ENCODE measurements at places on chromosomes 4 and X.

DNA sequence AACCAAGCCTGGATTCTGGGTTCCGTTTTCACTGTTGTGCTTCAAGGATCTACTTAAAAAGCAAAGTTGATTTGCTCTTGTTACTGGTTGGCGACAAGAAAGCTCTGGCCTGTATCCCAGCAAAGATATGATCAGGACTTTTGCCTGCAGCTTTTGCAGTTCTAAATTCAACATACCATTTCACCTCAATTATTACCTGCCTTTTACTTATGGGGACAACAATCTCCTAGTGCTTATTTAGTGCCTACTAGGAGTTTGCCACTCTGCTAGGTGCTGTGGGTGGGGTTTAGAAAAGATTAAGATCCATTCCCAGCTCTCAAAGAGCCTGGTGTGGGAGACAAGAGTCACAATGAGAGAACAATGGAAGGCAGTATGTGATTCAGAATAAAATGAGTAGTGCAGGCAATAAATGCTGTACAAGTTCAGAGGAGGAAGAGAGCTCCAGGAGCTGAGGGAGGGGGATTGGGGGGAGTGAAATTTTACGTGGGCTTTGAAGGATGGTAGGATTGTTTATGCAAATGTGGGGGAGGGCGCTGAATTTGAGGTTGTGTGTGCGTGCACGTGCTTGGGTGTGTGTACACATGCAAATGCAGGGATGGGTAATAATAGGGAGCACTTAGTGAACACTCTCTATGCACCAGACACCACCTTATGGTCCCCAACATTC, 5.0 kb upstream of the TMEM164 start:
- no peak for DNase-seq

GRCh38 chrX:23844502-23845138, 61.6 kb downstream of the SAT1 start:
- DNase-seq = no peak

DNA sequence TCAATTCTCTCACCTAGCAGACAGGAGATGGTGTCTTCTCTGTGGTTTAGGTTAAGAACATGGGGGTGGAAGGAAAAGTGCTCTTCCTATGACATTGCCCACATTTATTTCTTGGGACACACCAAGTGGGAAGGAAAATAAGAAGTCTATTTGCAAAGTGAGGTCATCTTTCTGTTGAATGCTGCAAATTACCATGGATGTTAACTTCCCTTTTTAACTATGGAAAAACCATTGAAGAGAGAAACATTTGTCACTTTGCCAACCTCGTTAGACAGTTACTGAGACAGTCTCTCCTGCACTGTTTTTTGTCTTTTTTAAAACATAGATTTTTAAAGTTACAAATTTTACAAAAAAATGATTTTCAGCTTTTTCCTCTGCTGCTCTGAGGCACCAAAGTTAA, 72.8 kb upstream of the BEND4 start:
- no peak for DNase-seq

DNA sequence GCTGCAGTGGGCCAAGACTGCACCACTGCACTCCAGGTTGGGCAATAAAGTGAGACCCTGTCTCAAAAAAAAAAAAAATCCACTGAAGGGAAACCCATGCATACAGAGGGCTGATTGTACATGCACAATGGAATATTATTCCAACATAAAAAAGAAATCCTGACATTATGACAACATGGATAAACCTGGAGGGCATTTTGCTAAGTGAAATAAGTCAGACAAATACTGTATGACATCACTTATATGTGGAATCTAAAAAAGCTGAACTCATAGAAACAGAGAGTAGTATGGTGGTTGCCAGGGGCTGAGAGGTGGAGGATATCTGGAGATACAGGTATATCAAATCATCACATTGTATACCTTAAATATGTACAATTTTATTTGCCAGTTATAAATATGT, 102.2 kb downstream of the PPEF1 start:
- DNase-seq = no peak

GRCh38 chrX:150489359-150490015, 78.9 kb upstream of the MTM1 start:
- DNase-seq = no peak

- DNase-seq = no peak
Measured at GRCh38 chrX:116318672-116319071, 117.7 kb upstream of the SLC6A14 start.

DNA sequence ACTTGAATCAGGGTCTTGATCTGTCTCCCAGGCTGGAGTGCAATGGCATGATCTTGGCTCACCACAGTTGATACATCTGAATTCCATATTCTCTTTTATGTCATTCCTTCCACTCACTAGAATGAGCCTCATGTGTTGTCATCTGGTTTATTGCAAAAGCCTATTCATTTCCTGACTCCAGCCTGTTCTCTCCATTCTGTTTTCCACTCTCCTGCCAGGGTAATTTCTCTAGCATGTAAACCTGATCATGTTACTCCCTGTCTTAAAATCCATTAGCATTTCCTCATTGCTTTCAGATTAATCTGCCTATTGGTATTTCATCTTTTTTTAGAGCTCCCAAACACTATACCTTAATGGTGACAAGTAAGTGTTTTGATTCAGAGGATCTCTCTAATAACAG, 4.3 kb upstream of the DDX60L start:
- DNase-seq = no peak

- no peak for DNase-seq
Measured at GRCh38 chr4:20504146-20504545, 196.1 kb upstream of the PACRGL start.

GRCh38 chr4:53943345-53944085, 120.9 kb downstream of the CHIC2 start:
- no peak for DNase-seq

- DNase-seq = no peak
Measured at GRCh38 chr4:87989765-87990164, 14.3 kb downstream of the SPP1 start.

DNA sequence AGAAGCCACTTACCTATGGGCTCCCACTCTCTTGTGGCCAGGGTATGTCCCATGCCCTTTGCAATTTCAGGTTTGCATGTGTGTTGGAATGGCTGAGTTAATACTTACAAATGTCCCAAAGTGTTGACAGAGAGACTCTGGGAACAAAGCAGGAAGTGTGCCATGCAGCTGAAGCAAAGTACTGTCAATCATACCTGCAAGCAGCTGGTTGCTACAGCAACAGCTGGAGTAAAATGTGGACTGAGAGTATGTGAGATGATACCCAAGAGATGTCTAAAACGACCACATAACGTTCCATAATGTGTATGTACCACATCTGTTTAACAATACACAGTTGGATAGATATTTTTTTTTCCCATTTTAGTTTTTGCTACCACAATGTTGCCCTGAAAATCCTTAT, 82.8 kb upstream of the CAMK2D start:
- no peak for DNase-seq

- no peak for DNase-seq
Measured at GRCh38 chr4:136526517-136526916, 1005.8 kb downstream of the PCDH18 start.

DNA sequence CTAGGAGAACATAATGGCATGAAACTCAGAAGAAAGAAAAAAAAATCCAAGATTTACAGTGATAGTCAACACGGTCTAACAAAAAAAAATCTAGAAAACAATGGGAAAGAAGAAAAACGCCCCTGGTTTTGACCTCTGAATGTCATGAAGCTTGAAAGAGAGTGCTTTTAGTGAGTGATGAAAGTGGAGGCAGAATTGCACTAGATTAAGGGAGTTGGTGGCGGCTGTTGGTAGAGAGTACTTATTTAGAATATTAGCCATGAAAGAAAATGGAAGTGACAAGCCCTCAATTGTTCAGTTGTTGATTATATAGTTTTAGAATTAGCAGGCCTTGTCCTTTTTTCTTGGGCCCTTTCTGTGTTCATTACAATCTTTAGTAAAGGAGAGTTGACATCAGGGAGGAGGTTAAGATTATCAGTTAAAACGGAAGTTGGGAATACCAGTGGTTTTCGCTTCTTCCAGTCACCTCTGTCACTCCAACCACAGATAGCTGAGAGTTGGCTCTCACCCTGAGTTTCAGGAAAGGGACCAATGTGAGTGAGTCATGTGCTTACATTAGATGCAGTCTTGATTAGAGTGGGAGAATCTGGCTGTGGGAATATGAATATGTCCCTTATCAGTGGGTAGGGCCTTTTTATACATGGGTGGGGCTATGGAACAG, 29.7 kb downstream of the EREG start:
- DNase-seq = no peak

DNA sequence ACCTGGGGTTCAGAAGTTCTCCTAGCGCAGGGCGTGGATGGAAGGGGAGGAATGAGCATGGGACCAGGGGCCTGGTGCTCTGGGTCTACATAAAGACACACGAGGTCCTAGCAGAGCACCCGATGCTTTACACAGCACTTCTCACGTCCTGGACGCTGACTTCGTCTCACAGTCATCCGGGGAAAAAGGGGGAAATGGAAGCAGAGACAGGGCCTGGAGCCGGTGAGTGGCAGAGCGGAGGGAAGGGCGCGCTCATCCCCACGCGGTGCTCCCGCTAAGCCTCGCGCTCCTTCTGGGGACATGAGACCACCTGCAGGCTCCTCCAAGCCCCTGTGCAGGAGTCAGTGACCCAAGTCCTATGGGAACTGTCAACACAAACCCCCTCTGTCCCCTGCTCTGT, 157.7 kb downstream of the AFAP1 start:
- DNase-seq = no peak

DNA sequence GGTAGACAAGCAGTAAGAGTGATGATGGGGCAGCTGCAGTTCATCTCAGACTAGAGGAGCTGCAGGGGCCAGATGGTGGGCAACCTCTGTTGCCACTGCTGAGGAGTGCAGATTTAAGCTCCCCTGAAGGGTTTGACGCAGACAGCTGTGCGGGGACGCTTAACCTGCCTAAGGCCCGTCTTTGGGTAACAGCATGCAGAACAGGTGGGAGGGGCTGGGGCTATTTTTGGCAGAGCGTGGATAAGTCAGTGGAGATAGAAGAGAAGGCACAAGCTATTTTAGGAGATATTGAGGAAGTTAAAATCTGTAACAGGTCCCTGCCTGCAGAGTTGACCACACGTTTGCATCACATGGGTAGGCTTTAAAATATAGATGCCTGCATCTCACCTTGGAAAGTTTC, 10.5 kb downstream of the CD99 start:
- DNase-seq = no peak

DNA sequence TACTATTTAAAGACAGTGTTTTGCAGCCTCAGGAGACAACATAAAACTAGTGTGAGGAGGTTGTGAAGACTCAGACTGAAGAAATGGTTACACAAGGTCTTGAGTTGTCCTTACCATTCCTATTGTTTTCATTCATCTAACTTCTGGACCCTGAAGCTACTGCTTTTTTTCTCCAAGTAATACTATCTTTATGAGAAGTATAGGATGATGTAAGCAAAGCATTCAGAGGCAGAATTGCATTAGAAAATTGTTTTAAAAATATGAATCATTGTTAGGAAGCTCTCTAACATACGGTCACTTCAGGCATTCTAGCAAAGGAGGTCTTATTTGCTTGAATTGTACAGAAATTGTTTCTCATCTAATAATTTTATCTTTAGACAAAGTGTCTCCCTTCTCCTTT, 357.8 kb downstream of the TLL1 start:
- no peak for DNase-seq

DNA sequence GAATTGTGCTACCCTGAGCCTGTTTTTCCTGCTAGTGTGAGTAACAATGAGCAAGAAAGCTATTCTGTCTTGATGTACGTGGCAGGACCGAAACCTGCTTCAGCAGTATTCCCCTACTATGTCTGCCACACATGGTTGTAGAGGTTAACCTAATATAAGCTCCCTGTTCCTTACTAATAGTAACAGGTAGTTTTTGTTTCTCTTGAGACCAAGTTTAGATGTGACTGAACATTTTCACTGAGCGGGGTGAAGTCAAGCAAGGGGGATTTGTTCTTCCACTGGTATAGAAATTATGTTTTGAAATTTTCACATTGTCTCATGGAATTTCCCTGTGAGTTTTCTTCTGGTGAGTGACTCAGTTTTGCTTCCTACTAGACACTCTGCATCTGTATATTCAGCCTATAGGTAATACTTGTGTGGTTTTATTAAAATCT, 37.3 kb downstream of the RRAGB start:
- DNase-seq = no peak

DNA sequence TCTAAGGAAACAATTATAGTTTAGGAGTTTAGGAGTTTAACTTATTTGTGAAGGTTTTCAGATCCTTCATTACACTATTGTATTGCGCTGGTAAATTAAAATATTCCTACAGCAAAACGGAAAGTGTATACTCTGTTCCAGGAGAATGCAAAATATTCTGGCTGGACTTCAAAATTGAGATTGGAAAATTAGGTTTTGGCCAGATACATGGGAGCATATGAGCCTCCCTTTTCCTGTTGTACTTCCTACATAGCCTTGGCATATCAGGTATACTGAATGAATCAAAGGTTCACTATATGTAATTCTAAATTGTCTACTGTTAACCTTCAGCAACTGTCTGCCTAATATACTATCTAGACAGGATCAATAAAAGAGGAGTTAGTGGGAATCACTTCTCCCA, 25.2 kb upstream of the GRIA2 start:
- no peak for DNase-seq

- no peak for DNase-seq
Measured at GRCh38 chrX:72110051-72110875, 21.5 kb downstream of the RTL5 start.

Data from activated naive CD8-positive, alpha-beta T cell treated with anti-CD3 and anti-CD28 coated beads, Interleukin-2, amount 50 U/mL, for 16 hours (primary cell).